Dermis blood vessel endothelial cell (primary cell): ENCODE measurements at places on chromosomes 3 and 15. TPM values are rescaled to one million over a fixed set of nuclear protein-coding genes. Genes with fewer than 3 reads are reported as not detected.
A peak's percentile ranks its signal among the peaks of the same experiment; 100 is the strongest.

The SAMMSON gene
- total RNA-seq: not detected in 2 replicates

The ROPN1 gene
- not detected in 2 replicates for total RNA-seq

DNA sequence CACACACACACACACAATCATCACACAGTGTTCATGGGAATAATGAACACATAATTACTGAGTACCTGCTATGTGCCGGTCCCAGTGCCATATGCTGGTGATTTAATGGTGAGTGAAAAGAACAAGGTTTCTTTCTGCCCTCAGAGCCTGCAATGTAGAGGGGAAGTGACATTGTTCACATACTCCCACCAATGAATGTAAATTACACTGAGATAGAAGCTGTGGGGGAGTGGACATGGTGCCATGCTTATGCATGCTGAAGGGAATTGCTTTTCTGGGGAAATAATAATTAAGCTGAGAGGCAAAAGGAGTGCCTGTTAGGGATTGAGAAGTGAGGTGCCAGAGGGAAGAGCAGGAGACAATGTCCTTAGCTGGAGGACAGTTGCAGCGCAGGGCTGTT, 175.1 kb downstream of the MFSD1 start:
- DNase-seq: no peak

DNA sequence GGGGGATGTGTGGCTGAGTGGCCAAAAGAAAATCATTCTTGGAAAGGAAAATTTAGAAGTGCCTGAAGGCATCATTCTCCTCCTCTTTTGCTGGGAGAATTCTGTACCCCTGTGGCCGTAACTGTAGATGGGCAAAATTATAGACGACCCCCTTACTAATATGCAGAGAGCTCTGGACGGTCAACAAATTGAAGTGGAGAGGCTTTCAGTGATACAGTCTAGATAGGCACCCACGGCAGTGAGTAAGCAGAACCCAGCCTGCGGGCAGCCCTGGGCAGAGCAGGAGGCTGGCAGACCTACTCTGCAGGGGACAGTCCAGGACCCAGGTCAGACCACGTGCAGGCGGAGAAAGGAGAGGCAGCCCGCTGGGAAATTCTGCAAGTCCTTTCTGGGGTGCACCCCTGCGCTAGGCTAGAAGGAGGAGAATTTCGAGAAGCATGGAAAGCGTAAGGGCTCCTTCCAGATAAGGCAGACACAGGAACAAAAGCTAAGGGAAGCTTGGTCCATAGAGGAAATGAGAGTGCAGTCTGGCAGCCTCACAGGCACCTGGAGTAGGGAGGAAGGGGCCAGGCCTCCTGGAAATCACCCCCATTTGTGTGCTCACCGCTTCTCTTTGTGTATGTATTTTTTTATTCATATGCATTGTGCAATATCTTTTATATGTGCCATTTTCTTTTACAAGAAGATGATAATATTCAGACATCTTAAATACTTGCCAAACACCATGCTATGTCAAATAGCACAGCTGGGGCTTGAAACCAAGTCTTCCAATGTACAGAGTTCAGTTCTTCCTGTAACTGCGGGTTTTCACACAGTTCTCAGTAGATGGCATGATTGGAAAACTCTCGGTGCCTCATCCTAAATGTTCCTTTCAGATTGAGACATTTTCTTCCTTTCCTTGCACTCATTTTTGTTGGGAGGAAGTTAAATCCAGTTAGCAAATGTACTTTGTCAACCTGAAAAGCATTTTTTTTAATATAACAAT, 40.2 kb downstream of the LRRK1 start:
- DNase-seq: peak; percentile 81

DNA sequence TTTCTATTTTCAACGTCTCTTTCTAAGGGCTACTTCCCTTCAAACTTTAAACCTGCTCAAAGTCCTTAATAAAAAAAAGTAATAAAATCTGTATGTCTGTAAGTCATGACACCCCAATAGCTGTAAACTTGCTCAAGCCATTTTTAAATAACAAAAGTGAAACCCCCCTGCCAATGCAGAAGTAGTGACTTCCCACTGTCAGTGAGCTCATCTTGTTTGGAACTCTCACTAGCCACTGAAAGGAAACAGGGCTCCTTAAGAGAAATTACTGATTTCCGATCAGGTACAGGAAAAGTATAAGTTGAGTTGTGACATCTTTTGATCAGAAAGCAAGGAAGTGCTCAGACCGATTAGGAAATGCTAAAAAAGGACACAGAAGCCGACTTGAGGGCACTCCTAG, 27.6 kb upstream of the GPR171 start:
- DNase-seq: peak; percentile 16

DNA sequence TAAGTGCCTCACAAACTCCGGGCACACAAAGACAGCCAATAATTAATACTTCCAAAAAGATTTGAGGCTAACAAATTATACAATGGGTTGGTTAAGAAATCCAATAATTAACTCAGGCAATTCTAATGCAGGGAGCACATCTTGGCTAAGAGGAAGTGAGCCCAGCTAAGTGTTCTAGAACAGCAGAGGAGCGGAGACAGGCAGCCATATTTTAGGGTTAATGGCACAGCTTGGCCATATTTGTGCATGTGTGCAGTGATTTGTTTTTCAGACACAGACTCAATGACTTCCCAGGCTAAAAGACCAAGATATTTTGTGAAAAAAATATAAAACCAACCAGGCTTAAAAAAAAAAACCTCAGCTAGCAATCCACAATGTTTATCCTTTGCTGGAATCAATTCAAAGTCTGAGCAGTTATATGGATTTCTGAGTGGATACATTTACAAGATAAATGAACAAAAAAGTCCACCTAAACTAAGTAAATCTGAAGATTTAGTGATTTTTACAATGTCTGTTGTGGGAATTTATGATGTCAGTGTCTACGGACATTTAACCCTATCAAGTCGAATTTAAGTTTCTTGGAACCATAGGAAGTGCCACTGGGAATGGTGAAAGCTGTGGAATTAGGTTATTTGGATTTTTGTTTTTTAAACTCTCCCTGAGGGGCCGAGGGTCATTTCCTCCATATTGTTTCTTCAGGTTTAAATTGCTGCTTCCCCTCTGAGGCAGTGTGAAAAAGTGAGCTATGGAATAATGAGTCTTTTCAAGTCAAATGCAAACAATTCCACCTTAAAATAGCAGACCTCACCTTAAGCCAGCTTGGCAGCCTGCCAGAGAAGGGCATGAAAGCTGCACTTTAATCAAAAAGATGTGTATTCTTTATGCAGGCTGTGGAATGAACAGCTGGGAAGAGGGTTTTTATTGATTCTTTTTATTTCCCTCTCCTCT, 413.7 kb upstream of the TBL1XR1 start:
- DNase-seq: peak; percentile 76
